ENCODE measurements at places on chromosomes 5 and 9.

GRCh38 chr5:126544087-126544740 is 50.8 kb downstream of the ALDH7A1 start:
- DNase-seq, result no peak

DNA sequence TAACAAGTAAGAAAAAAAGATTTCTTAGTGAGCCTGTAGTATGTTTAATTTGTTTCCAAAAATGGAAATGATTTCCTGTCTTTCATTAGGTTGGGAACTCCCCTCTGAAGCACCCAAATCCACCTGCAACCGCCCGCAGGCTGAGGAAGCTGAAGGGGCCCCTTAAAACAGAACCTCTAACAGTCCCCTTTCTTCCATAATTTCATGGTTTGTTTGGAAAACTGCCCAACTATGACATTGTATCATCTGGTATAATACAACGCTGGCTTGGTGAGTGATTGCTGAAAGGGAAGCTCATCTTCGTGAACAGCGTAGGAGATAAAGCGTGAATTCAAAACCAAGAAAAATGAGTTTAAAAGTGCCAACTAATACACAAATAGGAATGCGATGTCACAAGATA is 215.5 kb downstream of the FSTL4 start:
- DNase-seq, result no peak

DNA sequence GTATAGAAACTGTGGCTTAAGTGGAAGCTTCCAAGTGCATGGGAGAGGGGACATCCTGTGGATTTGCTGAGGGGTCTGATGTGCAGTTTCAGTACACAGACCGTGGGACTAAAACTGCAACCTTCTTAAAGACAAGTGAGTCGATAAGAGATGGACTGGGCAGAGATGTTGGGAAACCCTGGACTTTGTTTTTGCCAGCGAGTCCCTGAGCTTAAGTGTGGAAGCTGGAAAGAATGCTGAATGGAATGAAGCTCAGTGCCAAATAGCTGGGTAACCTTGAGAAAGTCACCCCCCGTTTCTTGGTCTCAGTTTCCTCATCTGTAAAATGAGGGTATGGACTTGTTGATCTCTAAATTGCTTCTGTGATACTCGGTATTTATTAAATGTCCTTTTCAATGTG is 37.3 kb upstream of the KLF9 start:
- DNase-seq, result no peak

- DNase-seq, result no peak
These were observed 268.9 kb downstream of the ZNF608 start for GRCh38 chr5:124477577-124477976.

GRCh38 chr9:105957830-105958229 is 263.5 kb downstream of the TMEM38B start:
- no peak for DNase-seq

DNA sequence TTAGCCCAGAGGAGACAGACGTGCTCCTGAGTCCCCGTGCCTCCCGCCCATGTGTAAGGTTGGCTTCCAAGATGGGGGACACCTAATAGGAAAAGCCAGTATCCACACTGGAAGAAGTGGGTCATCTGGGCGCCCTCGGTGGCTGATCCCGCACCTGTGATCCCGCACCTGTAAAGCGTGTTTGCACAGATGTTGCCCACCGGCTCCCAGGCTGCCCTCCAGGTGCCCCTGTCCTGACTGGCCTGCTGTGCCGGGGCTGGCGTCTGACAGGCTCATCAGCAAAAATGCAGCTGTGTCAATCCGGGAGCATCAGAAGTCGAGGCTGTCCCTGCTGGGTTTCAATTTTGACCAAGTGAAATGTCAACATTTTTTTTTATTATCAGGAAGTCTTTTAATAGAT is 88.5 kb downstream of the IRX1 start:
- no peak for DNase-seq

- no peak for DNase-seq
These were observed 22.3 kb downstream of the SLC1A3 start for GRCh38 chr5:36628695-36629094.

DNA sequence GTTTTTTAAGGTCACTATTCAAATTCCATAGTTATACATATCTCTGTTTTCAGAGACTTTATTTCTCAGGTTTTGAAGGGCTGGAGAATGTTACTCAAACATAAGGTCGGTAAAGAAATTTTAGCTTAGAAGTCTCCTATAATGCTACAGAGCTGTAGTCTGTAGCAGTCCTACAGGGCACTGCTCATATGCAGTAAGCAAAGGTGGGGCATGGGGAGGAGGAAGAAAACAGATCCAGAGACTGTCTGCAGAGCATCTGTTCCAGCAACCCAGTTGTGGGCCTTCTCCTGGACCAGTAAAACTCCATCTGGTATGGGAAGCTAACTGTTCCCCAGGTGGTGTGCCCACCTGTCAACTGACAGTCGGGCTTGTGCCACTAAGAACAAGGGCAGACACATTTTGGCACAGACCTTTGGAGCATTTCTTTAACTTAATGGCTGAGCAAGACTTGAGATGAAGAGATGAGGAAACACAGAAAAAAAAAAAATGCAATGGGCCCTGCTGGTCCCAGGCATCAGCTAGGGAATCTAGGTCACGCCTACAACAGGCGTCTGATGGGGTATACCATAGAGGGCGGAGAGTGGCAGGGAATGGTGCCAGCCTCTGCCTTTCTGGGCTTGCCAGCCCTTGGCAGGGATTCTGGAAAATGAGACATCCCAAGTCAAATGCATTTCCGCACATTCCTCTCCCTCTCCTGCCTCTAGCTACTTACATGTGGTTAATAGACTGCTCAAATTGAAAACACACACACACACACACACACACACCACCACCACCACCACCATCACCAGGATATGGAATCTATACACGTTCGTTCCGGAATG is 218.9 kb downstream of the ARL15 start:
- DNase-seq, result no peak

DNA sequence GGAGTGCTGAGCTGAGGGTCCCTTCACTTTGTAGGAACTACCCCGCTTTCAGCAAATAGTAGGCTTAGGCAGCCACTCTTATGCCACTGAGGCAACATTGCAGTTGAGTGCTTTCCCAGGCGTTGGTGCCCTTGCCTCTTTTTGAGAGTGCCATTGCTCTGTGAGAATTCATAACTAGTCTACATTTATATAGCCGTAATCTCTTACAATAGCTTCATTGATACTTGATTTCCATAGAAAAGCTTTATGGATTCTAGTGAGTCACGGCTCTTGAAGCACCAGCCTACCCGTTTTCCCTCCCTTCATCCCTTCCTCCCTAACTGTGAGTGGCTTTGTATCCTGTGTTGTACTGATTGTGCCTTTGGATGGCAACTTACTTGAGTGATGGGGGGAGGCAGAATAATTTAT is 283.9 kb downstream of the AOPEP start:
- DNase-seq, result no peak

DNA sequence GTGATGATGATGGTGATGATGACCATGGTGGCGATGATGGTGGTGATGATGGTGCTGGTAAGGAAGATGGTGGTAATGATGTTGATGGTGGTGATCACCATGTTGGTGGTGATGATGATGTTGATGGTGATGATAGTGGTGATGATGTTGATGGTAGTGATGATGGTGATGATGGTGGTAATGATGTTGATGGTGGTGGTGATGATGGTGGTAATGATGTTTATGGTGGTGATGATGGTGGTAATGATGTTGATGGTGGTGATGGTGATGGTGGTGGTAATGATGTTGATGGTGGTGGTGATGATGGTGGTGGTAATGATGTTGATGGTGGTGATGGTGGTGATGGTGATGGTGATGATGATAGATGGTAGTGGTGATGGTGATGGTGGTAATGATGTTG is 20.7 kb upstream of the RXRA start:
- no peak for DNase-seq

GRCh38 chr5:93092349-93093105 is 488.5 kb downstream of the NR2F1-AS1 start:
- no peak for DNase-seq

DNA sequence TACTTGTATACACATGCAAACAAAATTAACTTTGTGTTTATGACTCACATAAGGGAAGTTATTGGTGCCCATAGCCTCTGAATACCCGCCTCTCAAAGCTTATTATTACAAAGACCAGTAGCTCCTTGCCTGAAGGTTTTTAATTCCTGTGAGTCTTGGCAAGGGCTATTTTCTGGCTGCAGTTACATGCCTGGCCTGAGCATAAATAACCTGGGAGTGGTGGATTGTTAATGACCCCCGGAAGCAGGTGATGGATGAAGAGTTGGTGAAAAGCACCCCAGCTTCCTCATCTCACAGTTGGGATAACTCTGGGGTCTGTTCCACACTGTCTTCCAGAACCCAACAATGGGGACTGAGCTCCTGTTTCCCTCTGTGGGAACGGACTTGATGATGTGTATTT is 594.5 kb downstream of the PDE4D start:
- no peak for DNase-seq

- no peak for DNase-seq
These were observed 532.9 kb downstream of the ANXA1 start for GRCh38 chr9:73684601-73685000.

GRCh38 chr9:20376731-20377375 is 245.4 kb downstream of the MLLT3 start:
- DNase-seq, result no peak

DNA sequence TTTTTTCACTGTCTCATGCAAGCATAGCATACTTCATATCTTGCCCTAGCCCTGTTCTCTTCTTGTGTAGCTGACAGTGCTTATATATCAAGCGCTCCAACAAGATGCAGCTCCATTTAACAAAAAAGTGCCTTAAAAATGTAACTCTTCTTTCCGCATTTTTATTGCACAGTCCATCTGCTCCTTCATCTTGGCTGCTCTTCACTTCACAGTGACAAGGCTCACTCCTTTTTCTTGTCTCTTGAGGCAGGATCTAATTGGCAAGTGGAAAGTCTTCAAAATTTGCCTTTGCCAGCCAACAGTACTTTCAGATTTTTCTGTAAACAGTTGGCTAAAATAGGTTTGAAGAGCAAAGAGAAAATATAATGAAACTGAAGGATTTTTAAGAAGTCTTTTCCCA is 161.8 kb downstream of the PBX3 start:
- no peak for DNase-seq

DNA sequence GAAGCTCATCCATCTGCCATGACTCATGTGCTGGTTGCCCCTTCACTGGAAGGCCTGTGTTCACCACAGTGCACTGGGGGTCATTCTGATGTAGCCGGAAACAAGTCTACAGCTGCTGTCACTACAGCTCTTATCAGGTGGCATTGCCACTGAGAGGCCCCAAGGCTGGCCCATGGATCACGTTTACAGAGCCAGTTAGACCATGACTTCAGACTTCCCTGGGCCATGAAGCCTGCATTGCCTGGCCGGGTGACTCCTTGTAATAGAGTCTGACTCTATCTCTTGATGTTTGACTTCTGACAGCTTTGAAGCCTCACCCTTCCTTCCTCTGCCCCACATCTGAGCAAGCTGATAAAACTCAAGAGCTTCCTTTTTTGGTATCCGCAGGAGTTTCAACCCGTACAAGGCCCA is 473.5 kb upstream of the DAP start:
- DNase-seq, result no peak

DNA sequence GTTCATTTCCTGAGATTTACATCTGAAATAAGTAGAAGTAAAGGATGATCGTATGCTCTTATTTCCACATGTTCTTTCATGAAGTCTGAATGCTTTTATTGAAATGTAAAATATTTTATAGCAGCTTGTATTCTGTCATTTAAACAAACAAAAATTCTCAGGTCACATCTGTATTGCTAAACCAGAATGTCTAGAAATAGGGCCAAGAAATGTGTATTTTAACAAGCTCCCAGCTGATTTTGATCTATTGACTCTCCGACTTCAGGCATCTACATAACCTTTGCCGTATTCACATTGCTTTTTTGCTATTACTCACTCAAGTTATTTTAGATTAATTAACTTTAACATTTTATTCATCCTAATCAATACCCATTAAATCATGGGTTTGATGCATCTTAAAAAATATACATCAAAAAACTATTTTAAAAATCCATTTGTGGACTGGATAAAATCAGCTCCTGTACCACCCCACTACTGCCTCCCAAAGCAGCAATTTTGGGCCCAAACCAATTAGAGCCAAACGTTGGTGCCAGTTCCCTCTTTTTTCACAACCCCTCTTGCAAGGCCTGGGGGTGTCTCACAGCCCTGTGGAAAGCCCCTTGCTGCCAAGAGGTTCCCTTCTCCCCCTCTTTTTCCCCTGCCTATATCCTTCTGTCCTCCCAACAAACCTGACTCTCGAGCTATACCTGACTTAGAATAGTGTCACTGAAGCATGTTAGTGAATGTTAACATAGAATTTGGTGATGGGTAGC is 34.5 kb downstream of the HAVCR1 start:
- DNase-seq, result no peak

DNA sequence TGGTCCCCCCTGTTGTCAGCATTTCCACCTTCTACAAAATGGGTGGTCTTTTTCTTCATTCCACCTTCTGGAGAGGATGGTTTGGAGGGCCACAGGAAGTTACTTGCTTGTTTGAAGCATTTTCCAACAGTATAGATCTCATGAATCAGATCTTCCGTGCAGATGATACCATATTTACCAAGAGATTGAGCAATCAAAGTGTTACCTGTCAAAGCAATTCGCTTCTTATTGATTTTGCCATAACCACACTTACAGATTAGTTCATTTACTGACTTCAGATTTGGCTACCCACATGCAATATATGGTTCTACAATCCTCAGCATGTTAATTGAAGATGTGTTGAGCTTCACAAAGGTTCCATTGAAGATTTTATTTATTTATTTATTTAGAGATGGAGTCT is 14.0 kb upstream of the TEX48 start:
- DNase-seq, result no peak

GRCh38 chr9:20243841-20244240 is 378.5 kb downstream of the MLLT3 start:
- DNase-seq, result no peak

DNA sequence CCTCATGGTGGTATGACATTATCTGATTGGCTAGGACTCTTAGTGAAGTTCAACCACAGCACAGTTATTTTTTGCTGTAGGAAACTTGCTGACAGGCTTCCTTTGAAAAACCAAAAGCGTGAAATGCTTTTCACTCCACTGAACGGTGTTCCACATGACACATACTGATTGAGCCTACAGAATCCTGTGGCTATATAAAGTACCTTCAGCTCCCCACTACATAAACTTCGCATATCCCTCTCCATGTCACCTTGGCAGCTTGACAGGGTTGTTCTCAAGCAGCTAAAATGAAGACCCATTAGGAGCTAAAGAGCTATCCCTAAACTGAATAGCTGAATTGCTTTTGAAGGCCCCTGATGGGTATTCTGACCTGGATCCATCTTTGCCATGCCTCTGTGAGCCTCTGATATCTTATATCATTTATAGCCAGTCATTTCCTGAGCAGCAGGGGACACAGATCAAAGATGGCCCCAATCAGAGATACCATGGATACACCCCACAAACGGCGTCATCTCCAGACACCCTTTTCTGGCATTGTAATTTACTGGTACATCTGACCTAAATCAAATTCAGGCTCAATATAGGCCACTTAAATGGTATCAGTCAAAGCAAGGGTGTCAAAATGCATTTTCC is 91.5 kb downstream of the APBA1 start:
- no peak for DNase-seq

GRCh38 chr5:31133488-31133887 is 60.0 kb upstream of the CDH6 start:
- no peak for DNase-seq

DNA sequence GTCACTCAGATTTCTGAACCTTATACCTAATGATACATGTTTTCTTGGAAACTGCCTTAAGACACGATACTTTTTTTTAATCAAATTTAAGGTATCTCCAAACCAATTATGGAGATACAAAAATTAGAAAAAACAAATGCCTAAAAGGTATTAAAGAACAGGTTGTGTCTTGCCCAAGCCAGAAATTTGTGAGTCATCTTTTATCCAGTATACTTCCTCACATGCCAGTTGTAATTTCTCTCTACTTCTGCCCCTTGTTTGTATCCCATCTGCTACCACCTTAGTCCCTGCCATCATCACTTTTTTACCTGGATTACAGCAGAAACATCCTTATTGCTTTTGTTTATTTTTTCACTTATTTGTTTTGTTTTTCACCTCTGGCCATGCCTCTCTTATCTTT is 571.2 kb upstream of the DAB2 start:
- DNase-seq, result no peak
